ENCODE measurements at places on chromosomes 6 and 20.

- no peak for DNase-seq
Observed at GRCh38 chr6:35230950-35231349, 17.2 kb downstream of the SCUBE3 start.

DNA sequence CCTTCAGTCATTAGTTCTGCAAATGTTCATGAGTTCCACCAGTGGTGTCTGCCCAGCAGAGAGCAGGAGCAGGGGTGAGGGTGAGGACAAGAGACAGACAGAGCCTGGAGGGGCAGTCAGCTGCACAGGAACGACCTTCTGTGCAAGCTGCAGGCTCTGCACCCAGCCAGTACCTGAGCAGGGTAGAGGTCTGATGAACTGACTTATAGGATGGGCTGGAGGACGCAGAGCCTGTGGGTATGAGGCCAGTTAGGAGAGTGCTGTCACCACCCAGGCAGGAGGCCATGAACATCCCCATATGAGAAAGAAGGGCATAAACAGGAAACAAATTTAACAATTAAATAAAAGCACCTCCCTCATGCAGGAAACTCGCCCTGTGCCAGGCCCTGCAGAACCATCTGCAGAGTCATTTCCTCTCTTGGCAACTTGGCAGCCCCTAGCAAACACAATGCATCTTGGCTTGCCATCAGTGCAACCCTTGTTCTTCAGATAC lies 17.9 kb downstream of the C6orf15 start:
- DNase-seq, result peak; percentile 39

GRCh38 chr20:62277253-62277652 lies 25.5 kb upstream of the ADRM1 start:
- no peak for DNase-seq

- DNase-seq, result no peak
Observed at GRCh38 chr6:145705561-145705960, 29.8 kb downstream of the EPM2A start.

- no peak for DNase-seq
Observed at GRCh38 chr20:33624399-33624798, 37.7 kb upstream of the C20orf144 start.

DNA sequence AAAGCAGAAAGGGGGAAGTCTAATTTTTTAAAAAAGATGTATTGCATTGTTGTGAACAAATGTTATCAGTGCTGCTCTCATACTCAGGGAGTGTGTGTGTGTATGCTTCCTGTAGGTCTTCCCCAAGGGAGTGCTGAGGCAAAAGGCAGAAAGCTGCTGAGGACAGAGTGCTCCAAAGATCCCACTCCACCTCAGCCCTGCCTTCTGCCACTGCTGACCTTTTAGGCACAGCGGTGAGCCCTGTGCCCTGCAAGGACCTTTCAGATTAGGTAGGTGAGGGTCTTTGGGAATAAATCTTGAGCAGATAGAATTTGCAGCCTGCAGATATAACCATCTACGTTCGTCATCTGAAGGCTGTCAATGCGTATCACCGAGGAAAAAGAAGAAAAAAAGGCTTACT lies 756.4 kb upstream of the MMS22L start:
- DNase-seq, result no peak

DNA sequence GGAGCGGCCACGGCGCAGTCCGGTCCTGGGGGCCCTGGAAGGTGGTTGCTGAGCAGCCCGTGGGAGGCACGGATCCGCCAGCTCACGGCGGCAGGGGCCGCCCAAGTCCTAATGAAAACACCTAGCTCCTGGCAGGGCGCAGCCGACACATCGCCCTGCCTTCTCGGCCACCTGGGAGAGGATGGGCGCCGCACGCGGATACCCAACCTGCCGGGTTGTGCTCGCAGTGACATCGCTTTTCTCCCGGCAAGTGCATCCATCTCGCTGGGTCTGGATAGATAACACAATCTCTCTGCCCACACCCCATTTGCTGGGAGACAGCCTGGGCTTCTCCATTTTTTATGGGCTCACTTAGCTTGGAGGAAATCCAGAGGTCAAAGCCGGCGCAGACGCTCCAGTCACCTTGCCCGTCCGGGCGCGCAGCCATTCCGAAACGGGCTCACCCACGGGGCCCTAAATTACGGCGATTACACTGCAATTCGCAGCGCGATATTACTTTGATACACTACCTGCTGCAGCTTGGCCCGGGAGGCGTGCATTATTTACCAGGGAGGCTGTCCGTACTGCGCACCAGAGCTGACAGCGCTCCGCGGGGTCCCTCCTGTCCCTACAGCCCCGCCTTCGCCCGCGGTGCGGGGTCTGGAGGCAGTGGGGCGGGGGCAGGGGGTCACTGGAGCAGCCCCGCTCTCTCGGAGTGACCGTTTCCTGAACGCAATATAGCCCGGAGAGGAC lies 36.2 kb upstream of the CCDC167 start:
- DNase-seq, result no peak

DNA sequence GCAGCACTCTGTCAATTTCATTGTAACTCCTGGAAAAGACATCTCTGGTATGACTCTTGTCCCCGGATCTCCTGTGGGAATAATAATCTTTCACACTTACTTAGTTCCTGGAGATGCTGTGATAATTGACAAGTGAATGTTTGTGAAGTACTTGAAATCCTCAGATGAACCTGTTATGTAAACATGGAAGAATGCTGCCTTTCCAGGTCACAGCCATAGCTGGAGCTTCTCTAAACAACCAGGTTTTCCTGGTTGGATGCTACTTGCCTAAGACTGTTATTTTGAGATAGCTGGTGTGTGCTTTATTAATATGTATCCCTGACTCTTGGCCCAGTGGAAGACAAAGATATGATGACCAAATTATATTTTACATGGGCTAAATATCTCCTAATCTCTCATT lies 228.6 kb downstream of the KCNQ5 start:
- DNase-seq, result no peak

GRCh38 chr20:38842558-38842981 lies 37.1 kb downstream of the PPP1R16B start:
- peak; percentile 29 for DNase-seq

DNA sequence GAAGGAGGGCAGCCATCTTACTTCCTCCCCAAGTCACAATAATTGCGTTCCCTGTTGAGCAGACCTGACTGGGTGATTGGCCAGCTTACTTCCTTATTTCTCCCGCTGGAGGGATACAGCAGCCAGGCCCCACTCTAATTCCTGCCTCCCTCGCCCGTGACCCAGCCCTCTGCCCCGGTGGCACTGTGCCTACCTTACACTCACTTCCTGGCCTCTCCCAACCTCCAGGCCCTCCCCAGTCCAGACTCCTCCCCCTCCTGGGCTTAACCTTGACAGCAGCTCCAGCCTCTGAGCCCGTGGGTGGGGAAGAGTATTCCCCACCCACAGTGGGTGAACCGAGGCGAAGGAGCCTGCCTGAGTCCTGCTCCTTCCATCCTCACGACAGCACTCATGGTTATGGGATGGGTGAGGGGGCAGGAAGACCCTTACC lies 3.0 kb downstream of the BAK1 start:
- DNase-seq, result no peak

DNA sequence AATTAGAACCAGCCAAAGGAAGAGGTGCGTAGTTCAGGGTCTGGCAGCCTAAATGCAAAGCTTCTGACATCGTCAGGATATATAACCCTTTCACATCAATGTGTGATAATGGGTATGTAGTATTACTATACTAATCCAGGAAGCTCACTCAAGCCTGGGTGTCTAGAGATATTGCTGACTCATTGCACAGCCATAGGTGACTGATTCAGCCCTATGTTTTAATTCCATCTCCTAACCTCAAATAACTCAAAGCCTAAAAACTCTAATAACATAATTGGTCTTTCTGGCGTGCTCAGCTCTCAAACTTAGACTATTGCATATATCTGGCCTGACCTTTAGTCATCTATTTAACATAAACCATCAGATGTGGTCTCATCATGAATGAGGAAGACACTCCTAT lies 658.4 kb downstream of the TBC1D32 start:
- no peak for DNase-seq

DNA sequence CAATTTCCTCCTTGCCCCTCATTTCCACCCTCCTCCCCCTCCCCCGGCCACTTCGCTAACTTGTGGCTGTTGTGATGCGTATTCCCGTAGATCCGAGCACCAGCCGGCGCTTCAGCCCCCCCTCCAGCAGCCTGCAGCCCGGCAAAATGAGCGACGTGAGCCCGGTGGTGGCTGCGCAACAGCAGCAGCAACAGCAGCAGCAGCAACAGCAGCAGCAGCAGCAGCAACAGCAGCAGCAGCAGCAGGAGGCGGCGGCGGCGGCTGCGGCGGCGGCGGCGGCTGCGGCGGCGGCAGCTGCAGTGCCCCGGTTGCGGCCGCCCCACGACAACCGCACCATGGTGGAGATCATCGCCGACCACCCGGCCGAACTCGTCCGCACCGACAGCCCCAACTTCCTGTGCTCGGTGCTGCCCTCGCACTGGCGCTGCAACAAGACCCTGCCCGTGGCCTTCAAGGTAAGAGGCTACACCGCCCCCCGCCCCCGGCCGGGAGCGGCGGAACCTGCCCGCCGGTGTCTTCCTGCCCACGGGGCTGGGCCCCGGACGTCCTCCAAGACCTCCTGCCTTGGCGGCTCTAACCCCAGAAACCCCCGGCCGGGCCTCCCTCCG lies 44.9 kb upstream of the SUPT3H start:
- DNase-seq, result peak; percentile 16

GRCh38 chr6:167150941-167151549 lies 6.7 kb downstream of the GPR31 start:
- DNase-seq, result no peak

- DNase-seq, result no peak
Observed at GRCh38 chr6:82711971-82712370, 348.4 kb downstream of the TPBG start.

GRCh38 chr6:41306187-41306854 lies 19.8 kb upstream of the TREM1 start:
- DNase-seq, result no peak

GRCh38 chr20:33830371-33830770 lies 19.2 kb downstream of the CHMP4B start:
- DNase-seq, result no peak

- peak; percentile 14 for DNase-seq
Observed at GRCh38 chr6:149233056-149233715, 84.3 kb upstream of the TAB2 start.

GRCh38 chr6:72328775-72329174 lies 293.1 kb upstream of the KCNQ5 start:
- no peak for DNase-seq

DNA sequence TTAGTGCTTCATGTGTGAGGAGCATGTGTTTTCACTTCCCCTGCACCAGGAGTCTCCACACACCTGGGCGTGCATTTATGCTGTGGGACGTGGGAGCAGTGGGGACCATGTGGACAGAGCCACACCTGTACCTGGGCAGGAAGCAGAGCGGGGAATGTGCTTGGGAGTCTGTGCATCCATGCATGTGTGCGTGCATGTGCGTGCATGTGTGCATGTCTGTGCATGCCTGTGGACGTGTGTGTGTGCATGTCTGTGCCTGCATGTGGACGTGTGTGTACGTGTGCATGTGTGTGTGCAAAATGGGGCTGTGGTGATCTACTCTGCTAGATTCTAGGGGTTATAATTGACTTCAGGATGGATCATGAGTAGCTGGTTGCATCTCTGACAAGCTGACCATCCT lies 224.0 kb upstream of the GMDS start:
- no peak for DNase-seq

- DNase-seq, result no peak
Observed at GRCh38 chr6:169256518-169256917, 2.9 kb upstream of the THBS2 start.

GRCh38 chr20:61570646-61571195 lies 318.7 kb downstream of the CDH4 start:
- DNase-seq, result no peak

DNA sequence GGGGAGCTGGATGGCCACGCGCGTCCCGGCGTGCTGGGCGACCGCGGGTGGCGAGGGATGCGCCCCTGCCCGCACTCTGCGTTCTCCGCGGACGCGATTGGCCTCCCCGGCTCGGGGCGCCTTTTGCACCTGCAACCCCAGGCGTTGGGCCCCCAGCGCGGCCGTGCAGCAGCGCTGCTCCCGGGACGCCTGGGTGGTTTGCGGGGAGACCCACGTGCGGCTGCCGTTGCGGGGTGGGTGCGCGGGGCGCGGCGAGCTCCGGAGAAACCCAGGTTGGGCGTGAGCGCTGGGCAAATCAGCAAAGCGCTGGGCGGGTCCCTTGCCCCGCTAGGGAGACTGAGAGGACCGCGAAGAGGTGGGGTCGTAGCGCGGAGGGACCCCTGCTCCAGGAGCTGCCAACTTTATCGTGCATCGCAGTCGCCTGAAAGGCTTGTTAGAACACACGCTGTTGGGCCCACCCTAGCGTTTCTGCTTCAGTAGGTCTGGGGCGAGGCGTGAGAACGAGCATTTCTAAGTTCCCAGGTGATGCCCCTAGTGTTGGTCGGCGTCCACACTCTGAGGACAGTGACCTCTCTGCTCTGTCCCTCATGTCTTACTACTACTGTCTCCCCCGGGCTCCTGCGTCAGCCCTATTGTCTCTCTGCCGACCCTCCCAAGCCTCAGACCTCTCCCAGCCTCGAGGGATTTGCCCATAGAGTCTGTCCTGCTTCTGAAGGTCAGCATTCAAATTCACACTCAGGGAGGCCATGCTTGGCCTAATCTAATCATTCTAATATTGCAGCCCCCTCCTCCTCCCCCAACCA lies 538 bp upstream of the ZFP64 start:
- peak; percentile 46 for DNase-seq

DNA sequence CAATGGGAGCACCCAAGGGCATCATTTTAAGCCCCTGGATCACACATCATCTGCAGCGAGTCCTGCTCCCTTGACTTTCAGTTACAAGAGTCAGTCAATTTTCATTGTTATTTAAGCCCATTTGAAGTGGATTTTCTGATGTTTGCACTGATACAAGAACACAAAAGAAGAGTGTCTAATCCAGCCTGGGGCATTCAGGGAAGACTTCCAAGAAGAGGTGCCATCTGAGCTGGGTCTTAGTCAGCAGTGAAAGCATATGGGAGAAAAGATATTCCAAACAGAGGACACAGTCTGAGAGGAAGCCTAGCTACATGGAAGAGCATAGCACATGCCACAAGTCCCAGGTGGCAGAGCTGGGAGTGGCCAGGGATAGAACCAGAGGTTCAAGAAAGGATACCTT lies 10.4 kb upstream of the FOXP4 start:
- no peak for DNase-seq

DNA sequence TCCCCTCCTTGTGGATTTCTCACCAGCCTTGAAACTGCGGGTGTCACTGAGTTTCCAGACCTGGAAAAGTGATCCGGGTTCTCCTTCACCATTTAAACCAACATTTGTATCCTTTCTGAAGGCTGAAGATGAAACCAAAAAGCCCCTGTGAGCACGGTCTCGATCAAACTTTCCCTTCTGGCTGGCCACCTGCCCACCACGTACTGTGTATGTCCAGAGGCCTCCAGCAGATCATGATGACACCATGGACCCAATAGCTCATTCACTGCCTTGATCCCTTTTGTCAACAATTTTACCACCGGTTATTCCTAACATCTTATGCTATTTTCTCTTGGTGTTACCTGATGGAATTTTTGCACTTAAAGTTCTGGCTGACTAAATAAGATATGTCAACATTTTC lies 15.6 kb downstream of the ULBP1 start:
- DNase-seq, result no peak

DNA sequence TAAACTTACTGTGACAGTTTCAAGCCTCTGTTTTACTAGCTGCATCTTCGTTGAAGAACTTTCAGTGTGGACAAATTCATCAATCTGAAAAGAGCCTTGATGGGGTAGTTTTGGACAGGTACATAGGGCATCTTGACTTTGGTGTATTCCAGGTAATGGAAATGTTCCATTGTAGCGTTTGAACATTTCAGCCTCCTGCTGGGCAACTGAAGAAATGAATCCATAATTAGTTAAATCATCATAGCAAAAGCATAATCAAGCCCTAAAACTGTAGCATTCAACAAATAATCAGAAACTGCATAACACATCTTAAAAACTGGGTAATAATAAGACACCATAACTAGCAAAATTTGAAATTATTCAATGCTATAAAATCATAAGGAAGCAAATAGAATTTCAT lies 86.2 kb downstream of the AHI1 start:
- DNase-seq, result no peak
